Pons (tissue), 1 donor: ENCODE measurements at places on chromosomes 12 and 14.

DNA sequence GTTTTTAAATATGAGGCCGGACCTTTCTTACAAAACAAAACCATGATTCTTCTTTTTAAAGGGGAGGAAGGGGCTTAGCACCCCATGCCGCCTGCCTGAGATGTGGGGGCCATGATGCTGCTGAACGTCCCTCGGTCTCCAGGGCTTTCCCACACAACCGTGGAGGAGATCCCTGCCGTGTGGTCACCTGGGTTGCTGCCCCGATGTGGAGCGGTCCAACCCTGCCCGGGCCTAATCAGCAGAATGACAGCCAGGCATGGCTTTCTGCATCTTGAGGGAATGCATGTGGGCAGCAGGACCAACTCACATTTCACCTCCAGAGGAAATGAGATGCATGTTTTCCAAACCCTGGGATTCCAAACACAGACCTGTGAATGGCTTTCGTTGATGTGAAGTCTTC lies 48.9 kb upstream of the C14orf180 start:
- DNase-seq, result no peak

DNA sequence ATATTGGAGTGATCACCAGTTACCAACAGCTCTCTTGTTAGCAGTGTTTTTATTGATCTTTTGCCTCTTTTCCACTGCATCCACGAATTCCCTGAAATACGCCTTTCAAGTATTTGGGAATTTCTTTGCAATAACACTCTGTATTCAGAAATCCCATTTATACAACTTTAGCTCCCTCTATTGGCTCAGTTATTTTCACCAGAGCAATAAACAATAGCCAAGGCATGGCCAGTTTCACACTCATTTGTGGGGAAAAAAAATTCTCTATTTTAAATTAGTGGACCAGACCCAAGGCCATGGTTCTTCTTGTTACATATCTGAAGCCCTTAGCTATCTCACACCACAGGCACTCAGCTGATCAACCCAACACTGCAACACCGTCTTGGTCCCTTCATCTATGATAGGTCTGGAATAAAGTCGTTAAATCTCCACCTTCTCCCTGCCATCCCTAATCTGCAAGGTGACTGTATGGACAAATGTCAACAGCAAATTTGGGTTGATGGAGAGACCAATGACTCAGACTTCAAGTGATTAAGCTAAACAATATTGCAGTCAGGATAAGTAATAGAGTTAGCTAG lies 92.4 kb upstream of the TMEM260 start:
- peak; percentile 50 for DNase-seq

DNA sequence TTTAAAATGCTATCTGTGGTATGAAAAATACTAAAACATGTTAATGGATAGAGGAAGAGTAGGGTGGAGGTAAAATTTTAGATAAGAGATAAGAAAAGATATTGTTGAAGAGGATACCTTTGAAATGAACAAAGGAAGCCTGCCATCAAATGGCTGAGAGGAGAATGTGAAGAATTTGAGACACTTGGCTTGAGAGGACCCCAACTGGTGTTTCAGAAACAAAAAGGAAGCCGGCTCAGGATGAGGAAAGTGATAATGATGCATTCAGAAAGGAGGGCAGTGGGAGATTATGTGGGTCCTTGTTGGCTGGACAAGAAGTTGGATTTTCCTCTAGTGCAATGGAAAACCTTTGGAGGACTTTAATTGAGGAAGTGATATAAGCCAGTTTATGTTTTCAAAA lies 264.4 kb downstream of the DUSP6 start:
- no peak for DNase-seq

- no peak for DNase-seq
Measured at GRCh38 chr12:50603817-50604639, 99.2 kb downstream of the DIP2B start.

GRCh38 chr12:109597795-109598427 lies 24.3 kb downstream of the MVK start:
- DNase-seq, result peak; percentile 87

DNA sequence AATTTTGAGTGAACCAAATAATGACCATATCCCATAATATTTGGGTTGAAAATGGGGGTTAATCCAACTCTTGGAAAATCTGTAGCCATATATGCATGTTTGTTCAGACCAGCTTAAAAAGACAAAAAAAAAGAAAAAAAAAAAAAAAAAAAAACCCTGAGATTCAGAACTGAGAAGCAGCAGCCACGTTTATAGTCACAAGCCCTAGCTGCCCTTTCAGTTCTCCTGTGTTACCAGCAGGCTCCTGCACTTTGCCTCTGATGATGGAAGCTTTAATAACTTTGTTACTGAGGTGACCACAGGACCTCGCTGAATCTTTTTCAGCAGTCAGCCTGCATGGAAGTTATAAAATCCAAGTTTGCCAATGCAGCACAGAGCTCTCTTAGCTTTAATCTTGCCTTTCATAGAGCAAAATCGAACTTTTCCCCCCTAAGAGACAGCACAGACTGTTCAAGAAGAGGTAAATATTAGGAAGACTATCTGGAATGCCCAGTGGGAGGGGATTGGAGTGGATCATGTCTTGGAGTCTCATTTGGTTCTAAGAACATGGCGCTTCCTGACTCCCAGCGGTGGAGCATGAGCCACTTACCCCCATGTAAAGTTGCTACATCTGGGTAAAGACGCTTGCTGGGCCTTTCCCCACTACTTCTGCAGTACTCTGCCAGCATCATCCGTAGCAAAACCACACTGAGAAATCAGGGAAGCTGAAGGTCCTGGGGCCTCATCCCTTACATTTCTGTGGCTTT lies 20.6 kb downstream of the GNG2 start:
- no peak for DNase-seq

DNA sequence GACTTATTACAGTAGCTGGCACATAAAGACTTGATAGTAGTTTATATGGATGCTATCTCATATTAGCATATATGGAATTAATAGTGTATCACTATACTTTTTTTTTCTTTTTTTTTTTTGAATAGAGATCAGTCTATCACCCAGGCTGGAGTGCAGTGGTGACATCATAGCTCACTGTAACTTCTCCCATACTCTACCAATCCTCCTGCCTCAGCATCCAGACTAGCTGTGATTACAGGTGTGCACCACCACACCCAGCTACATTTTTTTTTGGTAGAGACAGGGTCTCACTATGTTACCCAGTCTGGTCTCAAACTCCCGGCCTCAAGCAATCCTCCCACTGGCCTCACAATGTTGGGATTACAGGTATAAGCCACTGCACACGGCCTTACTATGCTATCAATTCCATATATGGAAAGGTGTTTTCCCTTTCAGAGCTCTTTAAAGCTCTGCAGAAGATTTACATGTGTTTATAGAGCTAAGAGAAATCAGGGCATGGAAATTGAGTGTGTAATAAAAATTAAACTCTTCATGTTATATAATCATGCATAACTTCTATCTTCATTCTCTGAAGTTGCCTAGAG lies 1.8 kb upstream of the TBK1 start:
- no peak for DNase-seq

DNA sequence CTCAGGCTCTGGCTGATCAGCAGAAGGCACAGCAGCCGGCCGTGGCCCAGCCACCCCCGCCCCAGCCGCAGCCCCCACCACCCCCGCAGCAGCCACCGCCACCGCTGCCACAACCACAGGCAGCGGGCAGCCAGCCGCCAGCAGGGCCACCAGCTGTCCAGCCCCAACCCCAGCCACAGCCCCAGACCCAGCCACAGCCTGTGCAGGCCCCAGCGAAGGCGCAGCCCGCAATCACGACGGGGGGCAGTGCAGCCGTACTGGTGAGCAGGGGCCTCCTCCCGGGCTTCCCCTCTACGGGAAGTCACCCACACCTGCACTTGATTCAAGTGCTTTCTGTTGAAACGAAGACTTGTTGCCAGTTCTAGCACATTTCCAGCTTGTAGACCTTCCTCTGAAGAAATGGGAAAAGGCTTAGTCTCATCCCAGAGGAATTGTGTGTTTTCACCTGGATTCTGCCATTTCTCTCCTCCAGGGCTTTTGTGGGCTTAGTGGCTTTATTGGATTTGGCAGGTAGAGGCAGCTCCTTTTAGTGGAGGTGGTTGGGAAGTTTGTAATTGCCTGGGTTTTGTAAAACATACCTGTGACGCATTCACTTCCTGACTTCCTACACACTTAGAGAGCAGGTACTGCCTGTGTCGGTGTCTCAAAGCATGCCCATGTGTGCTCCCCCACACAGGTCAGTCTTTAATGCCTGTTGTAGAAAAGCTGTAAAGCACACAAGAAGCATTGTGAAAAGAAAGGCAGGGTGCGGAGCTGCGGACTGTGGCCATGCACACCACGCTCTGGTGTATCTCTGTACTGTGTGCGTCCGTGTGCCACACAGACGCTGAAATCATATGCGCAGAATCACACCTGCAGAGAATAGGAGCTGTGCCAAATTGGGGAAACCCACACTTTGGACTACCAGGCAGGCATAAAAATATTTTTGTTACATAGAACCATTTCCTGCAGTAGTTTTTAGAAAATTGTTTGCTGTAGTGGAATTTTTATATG lies 90.5 kb downstream of the DDX51 start:
- DNase-seq, result no peak

DNA sequence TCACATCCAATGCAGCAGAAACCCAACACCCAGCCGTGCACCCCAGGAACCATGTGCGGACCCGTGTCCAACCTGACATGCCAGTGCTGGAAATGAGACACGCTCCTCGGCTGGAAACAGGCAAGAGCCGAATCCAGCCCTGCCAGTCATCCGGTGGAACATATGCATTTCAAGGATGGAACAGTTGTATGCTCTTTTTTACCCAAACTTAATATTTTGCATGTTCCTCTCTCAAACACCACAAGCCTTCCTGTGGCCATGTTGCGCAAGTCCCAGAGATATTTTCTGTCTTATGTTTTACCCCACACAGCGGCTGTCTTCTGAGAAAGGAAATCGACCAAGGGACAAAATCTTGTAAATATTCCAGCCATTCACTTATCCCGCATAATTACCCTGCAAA lies 196.9 kb downstream of the BCL11B start:
- DNase-seq, result no peak

- no peak for DNase-seq
Measured at GRCh38 chr12:65443038-65443437, 164.6 kb downstream of the MSRB3 start.

DNA sequence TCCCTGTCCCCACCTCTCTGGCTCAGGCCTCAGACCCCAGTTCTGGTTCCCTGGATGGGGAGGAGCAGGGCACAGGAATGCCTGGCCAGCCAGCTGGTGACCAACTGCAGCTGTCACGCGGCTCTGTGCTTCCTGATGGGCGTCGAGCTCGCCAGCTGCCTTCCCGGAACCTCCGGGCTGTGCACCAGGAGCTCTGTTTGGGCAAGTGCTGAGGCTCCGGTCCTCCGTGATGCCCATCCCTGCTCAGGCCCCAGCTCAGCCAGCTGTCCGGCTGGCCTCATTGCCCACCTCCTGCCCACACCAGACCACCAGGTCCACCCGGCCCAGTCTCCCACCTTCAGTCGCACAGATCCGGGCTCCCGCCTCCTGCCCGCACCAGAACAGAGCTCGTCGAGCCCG lies 4.8 kb downstream of the IFFO1 start:
- peak; percentile 49 for DNase-seq

DNA sequence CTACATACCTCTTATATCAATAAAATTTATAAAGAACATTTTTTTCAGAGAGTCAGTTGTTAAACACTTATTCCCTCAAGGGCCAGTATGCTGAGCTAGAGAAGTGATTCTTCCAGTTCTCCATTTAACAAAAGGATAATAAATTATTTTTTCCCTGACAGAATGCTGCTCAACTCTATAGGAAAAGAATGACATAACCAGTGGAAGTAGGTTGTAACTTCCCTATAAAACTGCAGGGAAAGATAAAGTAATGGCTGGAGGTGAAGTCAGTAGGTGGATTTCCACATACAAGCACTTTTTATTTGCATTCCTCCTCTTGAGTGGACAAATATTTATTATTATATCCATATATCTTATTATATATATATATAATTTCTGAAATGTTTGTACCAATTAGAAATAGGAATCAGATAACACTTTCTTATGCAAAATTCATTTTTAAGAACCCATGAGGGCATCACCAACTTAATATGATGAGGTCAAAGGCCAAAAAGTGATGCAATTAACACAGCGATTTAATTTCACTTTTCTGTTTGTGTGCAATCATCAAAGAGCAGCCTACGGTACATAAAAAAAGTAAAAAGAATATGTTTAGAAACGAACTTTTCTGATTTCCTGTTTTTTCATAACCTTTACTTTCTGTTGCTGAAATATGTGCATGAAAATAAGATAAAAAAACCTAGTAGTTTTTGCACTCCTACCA lies 175.3 kb downstream of the PRKD1 start:
- no peak for DNase-seq

- peak; percentile 82 for DNase-seq
Measured at GRCh38 chr14:52553671-52554575, 1.3 kb downstream of the GPR137C start.

GRCh38 chr12:13599176-13599575 lies 382.2 kb downstream of the GRIN2B start:
- no peak for DNase-seq

GRCh38 chr12:112963227-112963861 lies 15.0 kb upstream of the OAS2 start:
- DNase-seq, result peak; percentile 83

DNA sequence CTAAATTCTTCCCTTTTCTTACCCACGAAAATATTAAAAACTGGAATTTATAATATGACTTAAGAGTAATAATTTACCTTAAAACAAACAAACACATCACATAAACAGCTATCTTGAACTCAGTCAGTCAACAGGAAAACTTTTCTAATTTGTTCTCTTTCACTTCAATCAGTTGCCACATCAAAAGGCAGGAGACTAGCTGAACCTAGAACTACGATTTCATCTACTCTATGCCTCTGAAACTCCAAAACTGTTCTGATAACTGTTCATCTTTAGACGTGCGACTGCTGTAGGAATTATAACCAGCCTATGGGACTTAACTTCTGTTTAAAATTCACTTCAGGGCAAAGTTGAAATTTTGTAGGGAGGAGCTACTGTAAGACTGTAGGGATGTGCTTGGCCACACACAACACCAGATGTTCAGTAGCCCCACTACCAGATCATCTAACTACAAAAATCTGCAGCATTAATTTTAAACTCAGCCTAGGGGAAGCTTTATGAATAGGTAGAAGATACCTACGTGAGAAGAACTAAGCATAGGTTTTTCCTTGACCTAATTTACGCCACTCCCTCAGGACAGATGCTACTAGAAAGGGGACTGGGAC lies 7.6 kb upstream of the RAD51AP1 start:
- no peak for DNase-seq

GRCh38 chr12:47085815-47086252 lies 6.1 kb upstream of the AMIGO2 start:
- DNase-seq, result no peak

- DNase-seq, result no peak
Measured at GRCh38 chr14:104967386-104968152, 10.6 kb downstream of the AHNAK2 start.

- DNase-seq, result no peak
Measured at GRCh38 chr12:123264642-123265041, 7.0 kb downstream of the CDK2AP1 start.

GRCh38 chr12:24500421-24500820 lies 448.5 kb downstream of the BCAT1 start:
- no peak for DNase-seq

- DNase-seq, result no peak
Measured at GRCh38 chr12:132407451-132407961, 78.1 kb upstream of the GALNT9 start.

GRCh38 chr14:92597906-92598905 lies 84.6 kb downstream of the RIN3 start:
- no peak for DNase-seq

- DNase-seq, result no peak
Measured at GRCh38 chr12:90275088-90275487, 566.5 kb upstream of the ATP2B1 start.
